Fibroblast of skin of left biceps (primary cell): ENCODE measurements at places on chromosomes 5 and 9.

GRCh38 chr5:88820581-88820980 lies 62.4 kb downstream of the MEF2C start:
- no peak for DNase-seq

- peak; percentile 48 for DNase-seq
These were observed 238.1 kb downstream of the FBXL7 start for GRCh38 chr5:15737871-15738664.

GRCh38 chr9:35510383-35510753 lies 20.5 kb downstream of the RUSC2 start:
- no peak for DNase-seq

DNA sequence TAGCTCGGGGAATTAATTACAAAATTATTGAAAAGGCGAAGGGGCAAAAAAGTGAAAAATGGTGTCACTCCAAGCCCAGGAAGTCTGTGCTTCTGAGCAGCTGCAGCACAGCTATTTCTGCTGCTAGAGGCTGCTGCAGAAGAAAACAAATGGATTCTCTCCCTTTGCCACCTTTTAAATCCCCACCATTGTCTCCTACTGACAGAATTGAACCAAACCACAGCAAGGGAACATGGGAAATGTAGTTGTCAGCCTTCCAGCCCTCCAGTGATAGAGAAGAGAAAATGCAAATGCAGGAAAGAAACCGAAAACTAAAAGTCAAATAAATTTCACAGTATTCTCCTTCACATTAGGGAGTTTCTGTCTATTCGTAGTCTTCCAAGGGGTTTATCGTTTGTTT lies 33.4 kb upstream of the CDC42SE2 start:
- DNase-seq, result no peak

- no peak for DNase-seq
These were observed 44.6 kb upstream of the GLDC start for GRCh38 chr9:6689893-6690674.

- DNase-seq, result no peak
These were observed 318.0 kb downstream of the ACTL7B start for GRCh38 chr9:108537756-108538155.

DNA sequence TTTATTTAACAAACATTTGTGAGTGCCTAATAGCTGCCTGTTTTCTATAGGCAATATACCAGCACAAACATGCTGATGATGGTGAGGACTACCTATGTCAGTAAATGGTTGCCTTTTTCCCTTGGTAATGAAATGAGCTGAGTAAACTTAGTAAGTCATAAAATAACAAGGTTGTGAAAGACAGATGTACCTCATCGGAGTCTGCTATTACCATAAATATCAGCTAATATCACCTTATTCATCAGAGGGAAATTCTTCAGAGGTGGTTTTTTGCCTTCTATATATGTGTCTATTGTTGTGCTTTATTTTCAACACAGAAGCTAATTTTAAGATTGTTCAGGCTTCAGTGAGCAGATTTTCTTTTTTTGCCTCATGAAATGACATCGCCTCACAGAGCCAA lies 1040.5 kb downstream of the DTWD2 start:
- DNase-seq, result no peak

DNA sequence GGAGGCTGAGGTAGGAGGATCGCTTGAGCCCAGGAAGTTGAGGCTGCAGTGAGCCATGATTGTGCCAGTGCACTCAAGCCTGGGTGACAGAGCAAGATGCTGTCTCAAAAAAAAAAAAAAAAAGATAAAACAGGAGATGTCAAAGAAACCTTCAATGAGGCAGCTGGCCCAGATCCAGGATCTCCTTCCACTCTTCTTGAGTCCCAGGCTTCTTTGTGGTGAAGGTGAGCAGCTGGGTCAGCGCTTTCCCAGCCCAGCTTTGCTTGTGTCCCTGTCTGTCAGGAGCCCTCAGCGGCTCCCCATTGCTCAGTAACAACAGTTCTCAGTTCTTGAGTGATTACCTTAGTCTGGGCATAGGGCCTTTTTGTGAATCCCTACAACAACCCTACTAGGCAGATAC lies 69.4 kb upstream of the PSD2 start:
- no peak for DNase-seq

DNA sequence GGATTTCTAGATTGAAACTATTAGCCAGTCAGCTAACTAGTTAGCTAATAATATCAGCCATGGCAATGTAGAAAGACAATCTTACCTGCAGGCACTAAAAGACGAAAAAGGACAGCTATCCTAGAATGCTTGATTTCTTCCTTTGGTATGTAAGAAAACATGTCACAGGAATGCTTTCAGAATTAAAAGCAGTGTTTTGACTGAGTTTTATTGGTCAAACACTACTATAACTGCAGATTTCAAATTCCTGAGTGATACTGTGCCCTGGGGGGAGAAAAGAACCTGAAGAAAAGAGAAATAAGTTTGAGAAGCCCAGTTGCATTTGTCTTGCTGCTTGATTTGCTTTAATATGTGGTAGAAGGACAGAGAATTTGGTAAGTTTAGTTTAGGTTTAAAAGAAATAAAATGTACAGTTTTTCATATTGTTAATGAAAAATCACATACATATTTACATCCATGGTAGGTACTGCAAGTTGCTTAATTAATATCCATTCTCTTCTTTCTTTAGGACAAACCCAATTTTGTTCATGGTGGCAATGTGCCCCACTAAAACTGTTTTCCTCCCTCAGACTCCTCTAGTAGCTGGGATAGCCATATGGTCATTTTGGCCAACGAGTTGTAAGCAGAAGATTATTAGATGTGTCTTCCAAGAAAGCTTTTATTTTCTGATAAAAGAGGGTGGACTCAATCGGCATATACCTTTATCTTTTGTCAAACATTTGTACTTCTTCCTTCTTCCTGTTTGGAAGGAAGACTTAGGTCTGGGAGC lies 4.3 kb upstream of the FAM169A start:
- no peak for DNase-seq

- DNase-seq, result no peak
These were observed 348.7 kb downstream of the MAN2A1 start for GRCh38 chr5:110038297-110038997.

- no peak for DNase-seq
These were observed 138.0 kb downstream of the PIK3R1 start for GRCh38 chr5:68353605-68354004.

DNA sequence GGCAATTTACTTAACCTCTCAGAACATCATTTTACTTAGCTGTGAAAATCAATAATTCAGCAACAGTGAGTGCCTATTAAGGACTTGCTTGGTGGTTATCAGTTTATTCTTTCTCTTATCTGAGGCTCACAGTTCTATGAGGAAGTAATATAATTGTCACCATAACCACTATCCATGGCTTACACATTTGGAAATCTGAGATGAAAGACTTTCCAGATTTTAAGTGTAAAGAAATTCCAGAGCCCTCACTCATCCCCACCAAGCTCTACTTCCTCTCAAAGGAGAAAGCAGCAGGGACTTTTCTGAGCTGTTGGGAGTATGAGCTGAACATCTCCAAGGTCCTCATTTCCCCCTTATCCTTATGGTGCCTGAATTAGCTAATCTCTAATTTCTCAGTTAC lies 321.5 kb downstream of the FBXL7 start:
- DNase-seq, result no peak

- DNase-seq, result no peak
These were observed 16.6 kb downstream of the STOM start for GRCh38 chr9:121353241-121354061.

DNA sequence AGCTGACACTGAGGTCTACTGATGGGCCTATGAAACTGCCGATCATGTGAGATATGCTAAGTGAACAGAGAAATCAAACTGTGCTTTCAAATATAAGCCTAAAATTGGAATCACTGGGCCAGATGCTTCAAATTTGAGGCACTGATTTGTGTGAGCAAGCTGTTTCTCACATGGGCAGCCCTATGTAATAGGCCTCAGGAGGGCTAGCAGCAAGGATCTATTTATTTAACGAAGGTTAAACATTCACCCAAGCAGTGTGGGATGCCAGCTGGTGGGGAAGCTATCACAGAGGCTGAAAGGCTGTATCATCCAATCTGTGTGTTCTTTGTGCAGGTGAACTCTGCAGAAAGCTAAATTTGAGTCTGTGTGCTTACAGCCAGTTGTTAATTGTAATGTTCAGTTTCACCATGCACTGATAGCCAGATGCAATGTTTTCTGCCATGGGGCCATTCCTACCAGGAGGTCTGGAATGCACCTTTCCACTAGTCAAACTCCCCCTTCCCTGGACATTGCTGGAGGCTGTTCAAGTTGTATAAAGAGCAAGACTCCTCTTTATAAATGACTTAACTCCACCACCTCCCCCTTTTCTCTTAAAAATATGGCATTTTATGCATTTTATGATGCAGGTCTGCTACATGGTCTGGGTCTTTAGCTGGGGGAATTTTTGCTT lies 228.9 kb downstream of the SH3GL2 start:
- no peak for DNase-seq

DNA sequence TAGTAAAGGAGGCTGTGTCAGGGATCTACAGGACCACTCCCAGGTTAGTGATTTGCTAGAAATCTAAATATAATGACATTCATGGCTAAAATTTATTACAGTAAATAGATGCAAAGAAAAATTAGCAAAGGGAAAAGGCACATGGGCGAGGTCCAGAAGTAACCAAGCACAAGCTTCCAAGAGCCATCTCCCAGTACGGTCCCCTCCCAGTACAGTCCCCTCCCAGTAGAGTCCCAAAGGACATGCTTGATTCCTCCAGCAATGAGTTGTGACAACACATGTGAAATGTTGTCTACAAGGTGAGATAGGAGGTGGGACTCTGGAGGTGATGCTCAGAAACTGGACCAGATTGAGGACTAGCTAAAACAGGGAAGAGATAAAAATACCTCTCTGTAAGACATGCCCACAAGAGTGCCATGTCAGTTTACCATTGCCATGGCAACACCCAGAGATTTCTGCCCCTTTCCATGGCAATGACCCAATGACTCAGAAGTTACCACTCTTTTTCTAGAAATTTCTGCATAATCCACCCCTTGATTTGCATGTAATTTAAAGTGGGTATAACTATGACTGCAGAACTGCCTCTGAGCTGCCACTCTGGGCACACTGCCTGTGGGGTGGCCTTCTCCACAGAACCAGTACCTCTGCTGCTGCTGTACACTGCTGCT lies 27.9 kb upstream of the CEMIP2 start:
- DNase-seq, result no peak

GRCh38 chr9:131622523-131622922 lies 77.2 kb downstream of the PRRT1B start:
- no peak for DNase-seq

- DNase-seq, result no peak
These were observed 35.4 kb upstream of the SLC2A8 start for GRCh38 chr9:127361561-127361960.

GRCh38 chr5:168147106-168147505 lies 144.3 kb upstream of the WWC1 start:
- DNase-seq, result no peak

GRCh38 chr9:133247632-133248031 lies 27.4 kb downstream of the ABO start:
- DNase-seq, result no peak

GRCh38 chr9:135648494-135649410 lies 9.4 kb upstream of the GLT6D1 start:
- DNase-seq, result no peak

DNA sequence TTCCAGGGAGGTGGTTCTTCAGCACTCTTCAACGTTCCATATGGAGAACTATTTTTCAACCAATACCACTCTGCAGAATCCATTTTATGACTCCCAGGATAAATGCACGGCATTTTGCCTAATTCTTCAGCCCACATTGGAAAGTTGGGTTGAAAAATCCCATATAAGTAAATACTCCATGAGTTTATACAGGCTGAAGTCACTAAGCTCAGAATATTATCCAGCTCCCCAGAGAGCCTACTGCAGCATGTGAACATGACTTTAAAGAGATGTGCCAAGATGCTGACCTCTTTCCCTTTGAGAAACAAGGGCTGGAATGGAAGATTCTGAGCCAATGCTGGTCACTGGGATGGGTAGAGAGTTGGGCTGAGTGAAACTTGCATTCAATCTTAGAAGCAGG lies 111.9 kb upstream of the SLIT3 start:
- no peak for DNase-seq

DNA sequence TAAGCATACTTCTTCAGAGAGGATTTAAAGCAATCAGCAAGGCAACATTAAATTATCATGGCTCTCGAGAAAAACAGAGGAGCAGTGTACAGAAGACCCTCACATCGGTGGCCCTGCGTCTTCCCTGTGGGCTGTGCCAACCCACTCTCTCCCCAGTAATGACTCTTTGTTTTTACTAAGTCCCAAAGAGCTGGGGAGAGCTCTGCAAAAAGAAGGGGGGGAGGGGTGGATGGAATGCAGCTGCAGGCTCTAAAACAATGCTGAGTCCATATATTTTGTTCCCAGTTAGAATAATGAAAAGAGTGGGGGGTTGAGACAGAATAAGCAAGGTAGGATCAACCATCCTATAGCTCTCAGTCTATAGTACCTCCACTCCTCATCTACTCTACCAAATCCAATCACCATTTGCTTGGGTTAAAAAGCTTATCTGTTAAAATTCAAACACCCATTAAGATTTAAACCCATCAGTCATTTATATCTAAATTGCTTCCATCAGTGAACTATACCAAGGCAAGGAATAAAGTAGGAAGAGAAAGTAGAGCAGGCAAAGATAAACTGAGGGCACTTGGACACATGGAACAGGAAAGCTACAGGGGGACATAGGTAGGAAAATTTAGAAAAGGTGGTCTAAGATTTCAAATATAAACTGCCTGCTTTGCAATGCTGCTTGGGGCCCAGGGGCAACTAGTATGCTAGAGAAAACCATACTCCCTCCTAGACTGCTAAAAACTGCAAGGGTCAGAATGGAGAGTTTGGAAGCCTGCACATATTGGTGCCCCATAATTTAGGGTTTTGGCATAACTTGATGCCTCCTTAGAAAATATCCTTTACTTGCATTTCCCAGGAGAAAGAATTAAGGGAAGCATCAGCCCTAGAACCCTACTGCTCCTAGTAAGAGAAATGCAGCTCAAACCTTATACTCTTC lies 20.6 kb downstream of the ELL2 start:
- DNase-seq, result no peak

DNA sequence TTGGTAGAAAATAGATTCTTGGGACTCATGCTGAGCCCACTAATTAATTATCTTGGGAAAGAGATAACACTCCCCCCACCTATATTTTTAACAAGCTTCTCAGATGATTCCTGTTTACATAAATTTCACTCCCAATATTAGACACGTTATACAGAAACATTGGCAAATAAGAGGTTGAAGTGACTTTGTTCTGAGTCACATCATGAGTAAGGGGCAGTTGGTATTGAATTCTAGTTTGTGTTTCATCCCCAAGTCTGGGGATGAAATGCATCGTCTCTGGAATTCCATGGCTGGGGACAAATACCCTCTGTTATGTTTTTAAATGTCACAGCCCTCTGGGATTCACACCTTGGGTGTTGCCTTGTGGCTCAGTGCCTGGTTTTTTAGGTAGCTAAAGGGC lies 41.0 kb downstream of the BASP1 start:
- no peak for DNase-seq
